ENCODE measurements at places on chromosomes 12 and 14.

GRCh38 chr12:93570552-93571364 lies 1.7 kb upstream of the SOCS2 start:
- peak; percentile 91 for DNase-seq

DNA sequence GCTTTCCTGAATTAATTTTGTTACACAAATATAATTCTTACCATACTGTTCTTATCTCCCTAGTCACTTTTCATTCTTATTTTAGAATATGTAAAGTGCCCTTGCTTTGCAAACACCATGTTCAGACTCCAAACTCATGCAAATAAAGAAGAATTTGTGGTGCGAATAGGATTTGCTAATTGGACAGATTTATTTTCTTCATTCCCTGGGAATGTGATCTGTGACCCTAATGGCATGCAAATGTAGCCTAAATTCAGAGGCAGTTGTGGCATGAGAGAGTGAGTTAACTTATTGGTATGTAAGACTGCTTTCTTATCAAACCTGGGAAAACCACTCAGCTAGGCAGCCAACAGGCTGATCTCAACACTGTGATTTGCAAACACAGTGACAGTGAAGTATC lies 10.0 kb downstream of the CAPZA3 start:
- DNase-seq, result no peak

DNA sequence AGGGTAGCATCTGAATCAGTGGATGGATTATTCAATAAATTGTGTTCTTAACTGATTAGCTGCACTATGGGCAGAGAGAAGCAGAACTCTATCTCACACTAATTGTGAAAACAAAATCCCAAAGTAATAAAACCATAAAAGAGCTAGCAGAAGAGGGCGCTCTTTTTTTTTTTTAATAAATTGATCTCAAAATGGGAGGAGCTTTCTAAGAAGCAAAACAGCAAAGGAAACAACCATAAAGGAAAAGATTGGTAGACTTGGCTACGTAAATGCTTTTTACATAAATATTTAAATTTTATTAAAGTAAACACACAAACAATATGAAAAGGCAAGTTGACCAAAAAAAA lies 1.5 kb upstream of the TM7SF3 start:
- DNase-seq, result no peak

DNA sequence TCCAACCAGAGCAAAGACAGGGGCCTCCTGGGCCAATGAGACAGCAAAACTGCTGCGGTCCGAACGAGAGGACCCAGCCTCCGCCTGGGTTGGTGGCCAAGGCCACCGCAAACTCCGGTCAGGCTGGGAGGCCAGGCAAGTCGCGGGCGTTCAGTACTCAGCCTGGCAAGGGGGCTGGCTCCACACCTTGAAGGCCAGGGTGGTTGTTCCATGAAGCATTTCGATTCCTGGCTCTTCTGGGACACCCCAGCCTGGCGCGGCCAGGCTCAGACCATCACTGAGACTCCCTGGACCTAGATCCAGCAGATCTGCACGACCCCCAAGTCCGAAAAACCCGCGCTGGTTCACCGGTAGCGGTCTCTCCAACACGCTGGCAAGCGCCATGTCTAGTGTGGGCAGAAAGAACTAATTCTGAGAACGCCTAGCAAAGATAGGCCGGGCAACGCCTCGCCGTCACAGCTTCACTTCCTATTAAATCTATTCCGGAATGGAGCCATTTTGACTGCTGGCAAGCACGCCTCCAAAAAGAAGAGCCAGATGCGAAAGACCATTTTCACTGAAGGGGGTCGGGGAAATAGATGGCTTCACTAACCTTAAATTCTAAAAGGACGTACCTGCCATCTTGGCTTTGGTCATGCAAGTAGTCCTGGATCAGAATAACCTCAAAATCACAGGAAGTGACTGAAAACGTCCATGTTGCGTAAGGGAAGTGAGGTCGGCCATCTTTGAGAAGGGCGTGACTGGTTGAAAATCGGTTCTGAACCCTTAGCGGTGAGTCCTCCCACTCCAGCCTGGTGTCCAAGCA lies at the start of gene PSMB5:
TSS of gene PSMB5 (minus strand) at position 403 of the 805 bp plus-strand sequence. CDS start at position 384, 19 bp downstream.
- no peak for DNase-seq

- DNase-seq, result no peak
These were observed 118.4 kb upstream of the FZD10 start for GRCh38 chr12:130043685-130044406.

DNA sequence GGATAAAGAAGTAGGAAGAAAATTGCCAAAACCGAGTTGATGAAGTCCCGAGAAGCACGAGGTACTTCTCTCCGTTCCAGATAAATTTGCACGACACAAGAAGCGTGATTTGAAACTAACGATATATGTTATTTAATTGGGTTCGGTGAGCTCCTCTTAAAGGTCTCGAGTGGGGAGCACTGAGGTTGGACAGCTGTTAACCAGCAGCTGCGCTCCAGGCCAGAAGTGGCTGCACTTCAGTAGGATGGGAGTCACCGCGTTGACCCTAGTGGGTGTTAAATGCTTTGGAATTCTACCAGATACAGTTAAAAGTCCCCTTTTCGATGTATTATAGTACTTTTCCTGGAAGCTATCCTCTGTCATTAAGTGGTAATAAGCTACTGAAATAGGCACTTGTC lies 953 bp upstream of the DCAF5 start:
- no peak for DNase-seq

DNA sequence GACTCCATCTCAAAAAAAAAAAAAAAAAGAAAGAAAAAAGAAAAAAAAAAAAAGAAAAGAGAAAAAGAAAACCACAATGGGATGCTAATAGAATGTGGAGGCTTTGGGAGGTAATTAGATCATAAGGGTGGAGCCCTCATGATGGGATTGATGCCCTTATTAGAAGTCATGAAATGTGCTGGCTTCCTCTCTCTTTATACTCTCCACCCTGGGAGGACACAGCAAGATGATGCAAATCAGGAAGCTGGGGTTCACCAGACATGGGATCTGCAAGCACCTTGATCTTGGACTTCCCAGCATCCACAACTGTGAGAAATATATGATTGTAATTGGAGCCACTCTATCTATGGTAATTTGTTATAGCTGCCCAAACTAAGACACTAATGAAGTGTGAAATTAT lies 13.4 kb upstream of the DRAM1 start:
- no peak for DNase-seq

GRCh38 chr14:49796025-49796424 lies 28.1 kb downstream of the KLHDC2 start:
- DNase-seq, result no peak

- no peak for DNase-seq
These were observed 2.4 kb upstream of the AEBP2 start for GRCh38 chr12:19436931-19437330.

Measured in caudate nucleus (tissue), 63 donors.